ENCODE measurements at places on chromosomes 4 and X.

DNA sequence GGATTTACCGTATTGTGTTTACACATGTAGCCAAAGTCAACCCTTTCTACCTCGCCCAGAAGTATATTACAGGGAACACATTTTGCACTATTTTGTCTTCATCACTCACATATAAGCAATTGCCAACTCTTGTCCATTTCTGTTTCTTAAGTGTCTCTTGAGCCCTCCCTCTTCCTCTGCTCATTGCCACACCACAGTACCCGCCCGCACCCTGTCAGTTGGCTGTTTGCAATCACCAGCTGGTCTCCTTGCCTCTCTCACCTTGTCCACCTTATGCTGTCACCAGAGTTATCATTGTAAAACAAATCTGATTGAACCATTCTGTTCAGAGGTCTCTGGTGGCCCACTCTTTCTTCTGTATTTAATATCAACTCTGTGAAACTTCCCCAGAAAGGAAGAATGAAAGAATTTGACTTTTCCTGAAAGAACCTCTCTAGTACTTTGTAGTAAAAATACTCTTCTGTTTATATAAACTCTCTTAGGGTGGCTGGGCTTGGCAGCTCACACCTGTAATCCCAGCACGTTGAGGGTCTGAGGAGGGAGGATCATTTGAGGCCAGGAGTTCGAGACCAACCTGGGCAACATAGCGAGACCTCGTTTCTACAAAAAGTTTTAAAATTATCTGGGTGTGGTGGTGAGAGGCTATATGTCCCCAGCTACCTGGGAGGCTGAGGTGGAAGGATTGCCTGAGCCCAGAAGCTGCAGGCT lies 50.2 kb downstream of the ING2 start:
- DNase-seq, result no peak

- DNase-seq, result no peak
These were observed 531 bp downstream of the STAG2 start for GRCh38 chrX:123962006-123962467.

GRCh38 chrX:7235071-7235470 lies 87.1 kb upstream of the PUDP start:
- DNase-seq, result no peak

GRCh38 chr4:76208005-76208765 lies 5.4 kb downstream of the SCARB2 start:
- DNase-seq, result peak; percentile 74

- no peak for DNase-seq
These were observed 320.5 kb upstream of the EMCN start for GRCh38 chr4:100838286-100838685.

DNA sequence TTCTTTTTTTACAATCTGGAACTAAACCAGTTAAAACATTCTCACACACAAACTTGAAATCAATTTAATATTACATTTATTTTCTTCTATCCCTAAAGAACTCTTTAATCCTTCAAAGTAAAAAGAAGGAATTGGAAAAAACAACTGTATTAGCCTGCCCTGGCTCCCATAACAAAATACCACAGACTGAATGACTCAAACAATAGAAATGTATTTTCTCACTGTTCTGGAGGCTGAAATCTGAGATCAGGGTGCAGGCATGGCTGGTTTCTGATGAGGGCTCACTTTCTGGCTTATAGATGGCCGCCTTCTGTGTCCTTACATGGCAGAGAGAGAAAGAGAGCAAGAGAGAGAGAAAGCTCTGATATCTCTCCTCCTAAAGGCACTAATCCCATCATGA lies 149.4 kb downstream of the PDGFRA start:
- peak; percentile 7 for DNase-seq

DNA sequence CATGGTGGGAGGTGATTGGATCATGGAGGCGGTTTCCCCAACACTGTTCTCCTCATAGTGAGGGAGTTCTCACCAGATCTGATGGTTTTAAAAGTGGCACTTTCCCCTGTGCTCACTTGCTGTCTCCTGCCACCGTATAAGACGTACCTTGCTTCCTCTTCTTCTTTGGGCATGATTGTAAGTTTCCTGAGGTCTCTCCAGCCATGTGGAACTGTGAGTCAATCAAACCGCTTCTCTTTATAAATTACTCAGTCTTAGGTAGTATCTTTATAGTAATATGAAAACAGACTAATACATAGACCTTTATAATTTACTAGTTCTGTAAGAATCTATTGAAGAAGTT lies 82.5 kb upstream of the PITX2 start:
- no peak for DNase-seq

DNA sequence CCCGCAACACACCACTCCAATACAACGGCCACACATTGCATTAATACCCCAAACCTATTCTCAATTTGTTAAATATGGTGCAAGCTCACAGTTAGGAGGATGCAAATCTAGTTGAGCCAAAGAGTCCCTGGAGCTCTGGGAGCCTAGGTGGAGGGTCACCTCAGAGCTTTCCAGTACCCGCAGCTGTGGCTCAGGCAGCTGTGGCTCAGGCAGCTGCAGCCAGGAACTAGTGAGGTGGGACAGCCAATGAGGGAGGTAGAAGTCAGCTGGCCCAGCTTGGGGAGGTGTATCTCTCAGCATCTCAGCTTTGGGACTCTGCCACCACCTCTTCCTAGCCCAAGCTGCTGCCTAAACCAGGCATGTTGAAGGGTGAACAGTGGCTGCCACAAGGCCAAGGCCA lies 36.7 kb upstream of the ARHGAP6 start:
- no peak for DNase-seq

- DNase-seq, result no peak
These were observed 21.3 kb downstream of the DCTD start for GRCh38 chr4:182895791-182896292.

- no peak for DNase-seq
These were observed 34.1 kb upstream of the SPON2 start for GRCh38 chr4:1206299-1207156.

DNA sequence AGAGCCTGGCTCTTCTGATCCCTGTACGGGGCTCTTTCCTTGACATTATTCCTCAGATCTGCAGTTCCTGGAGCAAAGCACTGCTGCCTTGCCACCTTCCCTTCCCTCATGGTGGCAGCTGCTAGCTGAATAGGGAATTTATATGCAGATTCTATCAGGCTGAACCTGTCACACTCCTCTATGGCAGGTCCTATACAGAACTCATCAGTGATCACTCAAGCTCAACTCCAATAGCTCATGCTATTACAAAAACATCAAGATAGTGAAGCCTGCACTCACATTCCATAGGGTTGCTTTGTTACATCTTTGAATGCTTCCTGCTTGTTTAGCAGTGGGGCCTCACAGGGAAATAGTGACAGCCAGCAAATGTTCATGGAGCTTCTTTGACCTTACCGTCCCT lies 71.7 kb downstream of the SLC2A9 start:
- no peak for DNase-seq

GRCh38 chr4:78951862-78952472 lies 12.7 kb upstream of the PAQR3 start:
- DNase-seq, result peak; percentile 57

DNA sequence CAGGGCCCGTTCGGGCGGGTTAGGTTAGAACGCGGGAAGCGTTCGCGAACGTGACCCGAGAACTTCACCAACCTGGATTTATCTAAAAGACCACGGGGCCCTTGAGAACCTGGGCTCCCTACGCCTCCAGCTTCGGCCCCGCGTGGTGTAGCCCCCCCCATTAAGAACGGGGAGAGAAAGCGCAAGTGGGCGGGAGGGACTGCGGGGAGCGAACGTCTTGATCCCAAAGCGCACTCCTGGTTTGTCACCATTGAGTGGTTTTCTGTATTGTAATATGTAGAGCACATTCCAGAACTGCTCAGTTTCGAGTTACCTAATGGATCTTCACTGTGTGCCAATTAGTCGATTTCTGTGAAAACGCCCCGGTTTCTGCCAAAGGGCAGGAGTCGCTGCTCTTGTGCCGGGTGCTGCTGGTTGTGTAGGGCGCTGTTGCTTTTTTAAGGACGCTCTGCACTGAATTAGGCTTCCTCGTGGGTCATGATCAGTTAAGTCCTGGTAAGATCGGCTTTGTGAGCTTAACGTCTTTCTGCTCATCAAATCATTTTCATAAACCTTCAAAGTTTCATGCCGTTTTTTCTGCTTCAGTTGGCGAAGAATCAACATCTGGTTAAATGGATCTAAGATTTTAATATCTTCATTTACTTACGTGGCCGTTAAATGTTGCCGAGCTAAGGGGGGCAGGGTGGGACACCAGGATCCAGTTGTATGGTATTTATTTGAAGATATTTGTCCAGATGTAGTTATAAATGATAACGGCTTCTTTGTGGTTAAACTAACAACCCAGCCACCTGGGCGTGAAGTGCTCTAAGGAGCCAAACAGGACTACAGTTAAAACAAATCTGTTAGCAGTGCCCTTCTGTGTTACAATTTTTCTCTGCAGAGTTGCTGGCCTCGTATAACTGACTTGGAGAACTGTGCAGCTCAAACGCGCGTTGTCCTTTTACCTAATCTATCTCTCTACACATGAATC lies 809 bp downstream of the MND1 start:
- peak; percentile 56 for DNase-seq

- peak; percentile 85 for DNase-seq
These were observed 24.8 kb upstream of the TMSB4X start for GRCh38 chrX:12949927-12950656.

DNA sequence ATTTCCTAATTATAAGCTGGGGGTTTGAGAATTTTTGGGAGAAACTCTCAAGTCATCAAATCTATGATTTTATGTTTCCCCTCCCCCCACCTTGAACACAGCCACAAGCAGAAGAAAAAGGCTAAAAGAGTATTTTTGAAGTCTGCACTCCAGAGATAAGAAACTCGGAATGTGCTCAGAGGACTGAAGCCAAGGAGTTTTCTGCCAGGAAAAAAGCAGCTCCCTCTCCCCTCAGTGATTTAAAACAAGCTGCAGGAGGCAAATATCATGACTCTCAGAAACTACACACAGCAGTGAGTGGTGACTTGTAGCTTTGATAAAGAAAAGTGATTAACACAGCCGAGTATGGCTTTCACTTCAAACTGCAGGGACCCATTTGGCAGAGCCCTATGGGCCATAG lies 800.2 kb upstream of the FTHL17 start:
- peak; percentile 17 for DNase-seq

GRCh38 chrX:42119076-42119475 lies 195.7 kb upstream of the CASK start:
- DNase-seq, result peak; percentile 61

DNA sequence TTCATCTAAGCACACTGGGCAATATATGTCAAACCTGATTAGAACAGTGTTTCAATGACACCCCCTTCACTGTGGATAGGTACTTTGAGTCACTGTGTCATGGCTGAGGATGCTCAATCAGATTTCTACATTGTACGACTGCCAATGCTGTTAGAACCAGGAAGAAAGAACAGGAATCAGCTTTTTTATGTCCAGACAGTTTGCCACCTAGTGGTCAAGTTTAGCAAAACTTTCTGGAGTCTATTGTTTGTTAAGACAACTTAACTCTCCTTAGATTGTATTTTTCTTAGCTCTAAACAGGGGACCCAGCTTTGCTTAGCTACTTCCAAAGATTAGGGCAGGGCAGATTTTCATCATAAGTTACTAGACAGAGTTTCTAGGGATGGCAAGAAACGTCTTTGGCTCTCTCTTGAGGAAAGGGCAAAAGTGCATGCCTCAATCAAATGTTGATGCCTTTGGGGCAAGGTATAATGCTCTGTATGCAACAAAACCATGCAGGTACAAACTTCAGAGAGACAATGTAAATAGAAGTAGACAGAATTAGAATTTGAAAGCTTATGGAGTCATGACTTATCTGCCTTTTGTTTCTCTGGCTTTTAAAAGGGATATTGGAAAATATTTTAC lies 40.5 kb upstream of the BMP3 start:
- DNase-seq, result peak; percentile 62

DNA sequence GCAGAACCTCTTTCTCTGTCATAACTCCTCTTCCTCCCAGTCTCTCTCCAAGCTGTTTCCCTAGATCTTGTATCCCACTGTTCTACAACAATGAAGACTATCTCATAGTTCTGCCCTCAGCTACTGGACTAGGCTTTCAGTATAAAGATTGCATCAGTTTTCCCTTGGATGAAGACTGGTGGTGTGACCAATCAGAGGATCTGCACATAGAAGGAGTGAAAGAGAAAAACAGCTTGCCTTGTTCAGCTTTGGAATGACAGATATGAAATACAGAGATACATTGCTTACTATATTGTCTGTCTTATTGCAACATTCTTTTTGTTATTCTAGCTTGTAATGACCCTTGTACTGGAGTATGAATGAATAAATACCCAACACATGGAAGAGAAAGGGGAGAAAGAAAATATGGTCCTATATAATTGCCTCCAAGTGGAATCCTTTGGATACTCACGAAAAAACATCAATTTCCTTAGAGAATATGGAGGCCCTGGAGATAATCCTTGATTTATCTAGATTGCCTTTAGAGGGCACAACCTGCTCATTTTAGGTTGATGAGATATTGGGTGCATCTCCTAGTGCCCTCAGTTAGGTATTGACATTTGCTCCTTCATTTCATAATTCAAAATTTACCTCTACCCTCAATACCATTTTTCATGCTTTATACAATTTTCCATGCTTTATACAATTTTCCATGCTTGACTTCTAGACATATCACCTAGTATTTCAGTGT lies 395.8 kb downstream of the NAF1 start:
- peak; percentile 30 for DNase-seq

- peak; percentile 79 for DNase-seq
These were observed 21.9 kb downstream of the ARMCX6 start for GRCh38 chrX:101595739-101596419.

DNA sequence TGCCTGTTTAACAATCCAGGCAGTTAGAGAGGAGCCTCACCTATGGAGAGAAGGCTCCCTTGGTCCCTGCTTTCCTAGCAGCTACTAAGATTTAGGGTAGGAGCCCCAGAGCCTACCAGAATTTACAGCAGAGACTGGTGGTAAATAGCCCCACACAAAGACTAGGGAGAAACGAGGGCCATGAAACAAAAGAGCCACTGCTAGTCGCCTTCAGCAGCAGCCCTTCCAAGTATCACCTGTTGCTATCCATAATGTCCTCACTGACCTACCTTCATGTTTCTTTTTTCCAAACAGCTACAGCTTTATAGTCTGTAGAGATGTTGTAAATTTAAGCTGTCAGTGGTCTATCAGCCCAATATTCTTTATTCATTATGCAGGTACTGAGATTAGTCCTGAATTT lies 25.3 kb downstream of the ARHGEF6 start:
- DNase-seq, result no peak

GRCh38 chrX:104013606-104014005 lies at the start of gene H2BW1:
Gene H2BW1, minus strand, starts transcription at chrX:104013708. Its CDS starts 132 bp downstream, at chrX:104013576.
- DNase-seq, result no peak

- no peak for DNase-seq
These were observed 22.3 kb downstream of the FGFR3 start for GRCh38 chr4:1815096-1815996.

Data from fibroblast of upper back skin (primary cell).